Naive B cell (primary cell): ENCODE measurements at places on chromosomes 2 and 18. TPM values are rescaled to one million over a fixed set of nuclear protein-coding genes. Genes with fewer than 3 reads are reported as not detected.

DNA sequence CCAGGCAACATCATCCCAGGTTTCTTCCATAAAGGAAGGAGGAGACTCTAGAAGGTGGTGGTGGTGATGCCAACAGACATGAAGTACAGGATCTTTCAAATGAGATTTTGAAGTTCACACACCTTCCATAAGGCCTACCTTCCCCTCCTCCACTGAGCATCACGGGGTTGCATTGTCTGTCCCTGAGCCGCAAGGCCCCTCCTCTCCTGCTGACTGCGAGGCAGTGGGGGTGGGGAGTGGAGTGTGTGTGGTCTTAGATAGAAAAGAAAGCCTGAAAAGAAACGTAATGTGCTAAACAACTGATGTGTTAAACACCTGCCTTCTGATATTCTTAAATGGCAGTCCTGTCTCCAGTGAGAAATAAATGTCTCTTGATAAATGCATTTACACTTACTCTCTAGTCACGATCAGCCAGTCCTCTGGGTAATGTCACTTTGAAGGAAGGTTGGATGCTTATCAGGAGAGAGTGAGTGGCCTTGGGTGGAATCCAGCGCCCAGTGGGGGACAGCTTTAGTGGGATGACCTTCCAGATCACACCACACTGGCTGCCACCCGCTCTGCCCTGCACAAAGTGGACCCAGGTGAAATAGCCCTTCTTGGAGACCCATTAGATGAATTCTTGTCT lies 5.5 kb upstream of the SCYGR5 start:
- no peak for DNase-seq

DNA sequence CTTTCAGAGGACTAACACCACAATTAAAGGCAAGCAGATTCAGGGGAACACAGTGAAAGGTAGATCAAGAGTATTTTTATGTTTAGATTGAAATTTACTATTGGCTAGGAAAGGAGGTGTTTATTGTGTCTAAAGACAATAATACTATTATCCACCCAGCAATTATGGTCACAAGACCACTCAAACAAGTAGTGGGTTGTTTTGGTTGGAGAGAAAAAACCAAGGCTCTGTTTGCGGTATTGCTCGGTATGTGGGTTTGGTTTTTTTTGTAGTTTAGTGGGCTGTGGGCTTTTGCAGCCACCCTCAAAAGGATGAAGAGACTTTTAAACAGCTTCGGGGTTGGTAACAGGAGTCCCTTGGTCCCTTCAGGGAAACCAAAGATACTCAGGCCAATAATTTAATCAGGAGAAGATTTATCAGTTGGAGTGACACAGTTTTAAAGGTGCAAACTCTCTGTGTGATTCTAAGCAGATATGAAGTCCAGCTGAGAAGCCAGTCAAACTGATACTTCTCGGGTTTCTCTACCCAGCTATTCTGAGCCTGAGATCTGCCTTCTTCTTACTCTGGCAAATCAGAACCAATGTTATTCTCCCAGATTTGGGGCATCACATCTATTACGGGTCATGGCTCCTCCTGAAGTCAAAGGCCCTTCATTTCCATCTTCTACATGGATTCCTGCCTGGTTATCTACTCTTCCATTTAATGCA lies 55.3 kb downstream of the DCC start:
- no peak for DNase-seq

DNA sequence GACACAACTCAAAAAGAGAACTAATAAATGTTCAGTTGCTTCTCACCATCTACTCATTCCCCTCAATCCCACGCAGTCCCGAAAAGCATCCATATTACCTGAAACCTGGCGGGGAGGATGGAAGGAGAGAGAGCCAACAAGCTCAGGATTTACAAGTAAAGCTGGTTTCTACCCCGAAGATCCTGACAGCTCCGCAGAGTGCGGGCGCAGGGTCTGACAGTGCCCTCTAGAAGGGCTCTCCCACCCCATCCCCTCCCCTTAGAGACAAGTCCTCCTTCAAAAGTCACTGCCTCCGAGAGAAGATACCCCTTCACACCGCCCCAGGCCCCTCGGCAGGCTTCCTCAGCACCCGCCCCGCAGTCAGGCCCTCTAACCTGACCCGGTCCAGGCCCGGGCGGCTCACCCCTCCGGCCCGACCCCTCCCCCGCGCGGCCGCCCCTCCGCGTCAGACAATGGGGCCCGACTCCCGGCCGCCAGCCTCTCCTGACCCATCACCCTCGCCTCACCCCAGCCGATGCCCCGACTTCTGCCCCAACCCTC lies 550 bp downstream of the RAB1A start:
- DNase-seq: no peak

- DNase-seq: peak; percentile 49
These were observed 1.2 kb upstream of the UGT1A5 start for GRCh38 chr2:233711312-233712008.

- no peak for DNase-seq
These were observed 27.4 kb downstream of the ADAM17 start for GRCh38 chr2:9527995-9528787.

DNA sequence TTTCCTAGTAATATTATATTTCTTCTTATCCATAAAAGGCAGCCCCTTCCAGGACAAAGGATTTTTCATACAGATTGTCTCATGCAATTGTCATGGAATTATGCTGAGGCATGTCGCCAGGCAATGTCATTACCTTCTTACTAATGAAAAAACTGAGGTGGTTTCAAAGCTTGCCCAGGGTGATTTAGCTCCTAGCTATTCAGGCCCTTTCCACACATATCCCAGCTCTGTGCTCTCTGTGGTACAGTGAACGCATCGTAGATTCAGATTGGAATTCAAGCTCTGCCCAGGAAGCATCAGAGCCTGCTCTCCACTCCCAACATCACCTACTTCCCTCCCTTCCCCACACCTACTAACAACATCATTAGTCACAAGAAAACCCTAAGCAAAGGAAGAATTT lies 60.1 kb downstream of the ATP8B1 start:
- DNase-seq: no peak

- no peak for DNase-seq
These were observed 50.2 kb downstream of the COL4A3 start for GRCh38 chr2:227214622-227215041.

DNA sequence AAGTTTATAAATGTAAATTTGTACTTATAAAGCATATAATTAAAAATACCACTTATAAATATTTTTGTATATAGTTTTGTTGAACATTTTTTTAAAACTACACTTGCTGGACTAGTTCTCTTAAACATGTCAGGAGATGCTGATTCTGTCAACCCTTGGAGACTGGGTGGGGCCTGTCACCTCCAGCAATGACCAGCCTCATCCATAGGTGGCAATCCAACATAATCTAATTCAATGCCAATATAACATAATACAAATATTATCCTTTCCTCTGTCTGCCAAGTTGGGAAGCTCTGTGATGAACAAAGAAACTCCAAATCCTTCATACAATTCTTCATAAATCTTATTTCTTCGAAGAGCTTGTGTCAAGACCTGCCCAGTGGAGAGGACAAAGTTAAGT lies 140.4 kb downstream of the RBMS1 start:
- peak; percentile 17 for DNase-seq

- no peak for DNase-seq
These were observed 3.7 kb downstream of the ADNP2 start for GRCh38 chr18:80112624-80113248.

- DNase-seq: no peak
These were observed 103.3 kb downstream of the EXOC6B start for GRCh38 chr2:72722492-72723070.

GRCh38 chr2:196012314-196012713 lies 56.3 kb downstream of the DNAH7 start:
- no peak for DNase-seq

- DNase-seq: peak; percentile 60
These were observed at the start of gene DOCK10 for GRCh38 chr2:225041851-225042799. Gene DOCK10, minus strand, starts transcription at chr2:225042468. Its CDS starts 94 bp downstream, at chr2:225042374.

DNA sequence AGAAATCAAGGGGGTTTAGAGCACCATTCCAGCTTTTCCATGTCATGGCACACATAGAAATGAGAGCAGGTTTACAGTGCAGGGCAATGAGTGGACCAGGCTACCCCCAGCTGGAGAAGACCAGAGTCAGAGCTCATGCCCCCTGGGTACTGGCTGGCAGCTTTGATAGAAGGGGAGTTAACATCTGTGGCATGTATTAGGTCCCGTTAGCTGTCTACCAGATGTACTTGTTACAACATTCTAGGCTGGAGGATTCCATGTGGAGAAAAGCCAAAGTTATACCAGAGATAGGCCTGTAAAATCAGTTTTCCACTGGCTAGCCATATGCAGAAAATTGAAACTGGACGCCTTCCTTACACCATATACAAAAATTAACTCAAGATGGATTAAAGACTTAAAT lies 109.2 kb downstream of the CCDC85A start:
- no peak for DNase-seq

DNA sequence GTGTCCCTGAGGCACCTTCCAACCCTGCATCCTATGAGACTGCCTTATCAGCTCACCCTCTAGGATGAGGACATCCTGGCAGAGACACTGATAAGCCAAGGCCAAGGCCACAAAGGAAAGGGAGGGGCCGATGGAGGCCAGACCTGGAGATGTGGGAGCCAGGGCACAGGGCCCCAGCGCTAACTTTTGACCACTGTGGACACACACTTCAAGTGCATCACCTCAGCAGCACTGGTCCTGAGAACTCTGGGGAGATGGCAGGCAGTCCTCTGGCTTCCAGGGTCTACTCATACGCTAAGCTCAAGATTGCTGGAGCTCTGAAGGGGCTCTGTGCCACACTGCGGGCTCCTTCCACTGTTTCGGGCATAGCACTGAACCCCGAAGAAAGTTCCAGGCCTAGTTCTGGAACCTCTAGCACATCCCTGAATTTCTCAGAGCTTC lies 100.2 kb upstream of the ID2 start:
- no peak for DNase-seq

- DNase-seq: no peak
These were observed 65.0 kb downstream of the ATP8B1 start for GRCh38 chr18:57738078-57738477.

DNA sequence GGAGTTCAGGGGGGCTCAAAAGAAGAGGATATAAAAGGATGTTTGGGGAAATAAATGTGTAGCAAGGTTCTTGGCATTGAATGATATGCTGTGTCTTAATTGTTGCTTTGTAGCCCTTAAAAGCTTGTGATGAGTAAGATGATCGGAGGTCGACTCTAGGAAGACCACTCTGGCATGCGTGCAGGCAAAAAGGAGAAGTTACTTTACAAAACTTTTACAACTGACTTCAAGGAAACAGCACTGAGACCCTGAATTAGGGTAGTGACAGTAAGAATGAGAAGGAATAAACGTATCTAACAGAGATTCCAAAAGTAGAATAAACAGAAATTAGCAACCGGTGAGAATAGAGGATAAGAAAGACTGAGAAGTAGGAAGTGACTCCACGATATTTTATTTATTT lies 228.7 kb upstream of the TANK start:
- no peak for DNase-seq

GRCh38 chr2:37570773-37571586 lies 100.5 kb downstream of the CDC42EP3 start:
- DNase-seq: no peak

- DNase-seq: no peak
These were observed 222.9 kb upstream of the AGAP1 start for GRCh38 chr2:235270956-235271355.

- no peak for DNase-seq
These were observed 858 bp downstream of the POLR1B start for GRCh38 chr2:112542984-112543661.

DNA sequence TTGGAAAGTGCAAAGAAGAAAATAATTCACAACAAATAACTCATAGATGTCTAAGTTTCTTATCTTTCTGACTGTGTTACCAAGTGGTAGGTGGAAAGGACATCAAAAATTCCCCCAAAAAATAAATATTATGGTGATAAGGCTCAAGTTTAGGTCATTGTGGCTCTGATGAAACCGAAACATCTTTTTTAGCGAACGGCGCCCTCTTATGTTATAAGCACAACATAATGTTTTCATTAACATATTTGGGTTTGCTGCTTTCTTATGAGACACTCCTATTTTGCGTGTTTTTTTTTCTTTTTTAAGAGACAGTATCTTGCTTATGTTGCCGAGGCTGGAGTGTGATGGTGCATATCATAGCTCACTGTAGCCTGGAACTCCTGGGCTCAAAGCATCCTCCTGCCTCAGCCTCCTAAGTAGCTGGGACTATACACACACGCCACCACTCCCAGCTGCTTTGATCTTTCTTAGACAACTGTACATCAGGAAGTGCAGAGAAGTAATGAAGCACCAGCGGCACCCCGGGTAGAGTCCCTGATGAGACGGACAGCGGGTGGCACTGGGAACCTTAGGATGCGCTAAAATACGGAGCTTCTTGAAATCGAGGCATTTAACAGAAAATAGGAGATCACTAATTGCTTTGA lies 38.5 kb upstream of the SLC35G4 start:
- no peak for DNase-seq

DNA sequence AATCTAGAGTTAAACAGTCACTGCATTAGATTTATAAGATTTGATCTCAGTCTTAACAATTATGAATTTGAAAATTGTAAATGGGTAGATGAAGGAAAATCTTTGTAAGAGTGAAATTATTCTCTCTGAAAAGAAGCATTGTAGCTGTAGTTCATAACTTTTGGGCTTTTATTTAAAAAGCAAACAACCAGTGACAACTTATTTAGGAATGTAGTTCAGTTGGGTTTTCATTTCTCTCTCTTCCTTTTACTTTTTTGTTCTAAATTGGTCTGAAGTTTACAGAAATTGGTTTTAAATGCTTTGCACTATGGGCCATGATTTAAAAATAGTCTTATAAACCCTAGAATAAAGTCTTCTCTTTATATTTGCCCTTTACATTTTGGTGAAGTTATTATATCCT lies 296.6 kb downstream of the GULP1 start:
- DNase-seq: no peak

DNA sequence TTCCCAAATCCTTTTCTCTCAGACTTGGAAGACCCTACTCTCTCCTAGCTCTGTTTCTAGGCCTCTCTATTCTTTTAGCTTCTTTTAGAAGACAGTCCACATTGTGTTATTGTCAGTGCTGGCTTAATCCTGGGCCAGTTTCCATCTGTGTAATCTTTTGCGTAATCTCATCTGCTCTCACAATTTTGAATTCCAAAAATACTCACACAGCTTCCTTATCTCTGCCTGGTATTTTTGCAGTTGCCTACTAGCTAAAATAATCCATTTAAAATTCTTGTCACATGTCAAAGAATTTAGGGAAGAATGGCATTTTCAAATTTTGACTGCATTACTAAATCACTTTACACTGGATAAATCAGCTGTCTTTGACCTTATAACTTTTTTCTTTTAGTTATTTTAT lies 200.6 kb upstream of the MEX3C start:
- DNase-seq: no peak

- DNase-seq: no peak
These were observed 37.6 kb upstream of the MGAT4A start for GRCh38 chr2:98768384-98769113.

GRCh38 chr2:231429152-231429551 lies 33.6 kb downstream of the B3GNT7 start:
- no peak for DNase-seq

GRCh38 chr18:57131101-57131500 lies 15.8 kb upstream of the BOD1L2 start:
- no peak for DNase-seq

The PIK3C3 gene
- 39.0 TPM for polyA plus RNA-seq

The MBOAT2 gene
- not detected for polyA plus RNA-seq

The HSBP1L1 gene
- polyA plus RNA-seq: 4.7 TPM

The TUBB8B gene
- not detected for polyA plus RNA-seq

The CHRNG gene
- not detected for polyA plus RNA-seq

The CYB5A gene
- 170 TPM for polyA plus RNA-seq

The NPHP1 gene
- polyA plus RNA-seq: 2.1 TPM

The CYP1B1 gene
- not detected for polyA plus RNA-seq

The RBKS gene
- polyA plus RNA-seq: 5.3 TPM

The SERPINB10 gene
- polyA plus RNA-seq: not detected

The ANKRD30BL gene
- not detected for polyA plus RNA-seq

The GRB14 gene
- not detected for polyA plus RNA-seq

The M1AP gene
- not detected for polyA plus RNA-seq

The RTP5 gene
- polyA plus RNA-seq: not detected

The TUBA4B gene
- polyA plus RNA-seq: not detected

The REG3A gene
- not detected for polyA plus RNA-seq

The EN1 gene
- not detected for polyA plus RNA-seq
